IPS DF 19.7 (cell line): ENCODE measurements at places on chromosomes 3 and 15.

DNA sequence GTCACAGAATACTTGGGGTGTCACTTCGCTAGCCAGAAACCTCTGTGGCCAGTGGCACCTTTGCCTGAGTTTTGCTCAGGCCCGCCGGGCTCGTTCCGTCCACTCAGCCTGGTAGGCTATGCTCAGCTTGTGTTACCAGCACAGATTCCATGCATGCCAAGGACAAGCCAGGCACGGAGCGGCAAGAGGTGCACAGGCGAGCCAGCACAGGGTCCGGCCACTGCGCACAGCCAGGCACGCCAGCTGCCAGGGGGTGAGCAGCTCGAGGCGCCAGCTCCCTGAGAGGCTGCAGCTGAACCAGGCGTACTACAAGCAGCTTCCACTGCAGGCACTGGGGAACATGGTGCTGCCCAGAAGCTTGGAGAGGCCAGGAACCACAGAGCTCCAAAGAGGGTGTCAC, 14.7 kb downstream of the PCYT1A start:
- DNase-seq, result no peak

- DNase-seq, result no peak
Measured at GRCh38 chr3:170331143-170331542, 26.4 kb upstream of the SKIL start.

- no peak for DNase-seq
Measured at GRCh38 chr3:39165518-39165917, 12.1 kb upstream of the CSRNP1 start.

- DNase-seq, result no peak
Measured at GRCh38 chr15:84981711-84982300, at the start of gene PDE8A. PDE8A (plus strand) TSS chr15:84981856; CDS start chr15:84982163, 307 bp downstream.

DNA sequence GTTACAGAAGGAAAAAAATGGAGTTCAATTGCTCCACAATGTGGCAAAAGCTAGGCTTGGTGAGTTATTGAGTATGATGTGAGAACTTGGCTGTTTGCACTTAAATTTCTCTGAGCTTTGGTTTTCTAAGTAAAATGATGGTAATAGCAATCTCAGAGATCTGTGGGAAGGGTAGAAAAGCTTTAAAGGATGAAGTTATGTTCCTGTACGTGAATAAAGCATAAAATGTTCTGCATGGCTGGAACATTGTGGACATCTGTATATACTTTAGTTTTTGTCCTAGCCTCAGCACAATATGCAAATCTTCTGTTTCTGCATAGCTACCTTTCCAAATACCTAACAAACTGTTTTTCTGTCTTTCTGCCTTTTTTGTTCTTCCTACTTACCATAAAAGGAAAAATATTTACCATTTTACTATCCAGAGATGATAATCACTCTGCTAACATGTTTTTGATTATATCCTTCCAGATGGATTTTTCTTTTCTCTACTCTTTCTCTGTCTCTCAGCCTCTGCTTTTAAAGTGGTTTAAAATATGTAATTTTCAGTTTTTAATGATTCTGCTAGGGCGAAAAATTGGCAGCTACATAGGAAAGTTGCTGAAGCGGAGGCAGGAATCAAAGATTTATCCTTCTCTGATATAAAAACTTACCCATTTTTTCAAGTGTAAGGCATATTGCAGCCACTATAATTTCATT, 188.1 kb downstream of the FNDC3B start:
- no peak for DNase-seq

DNA sequence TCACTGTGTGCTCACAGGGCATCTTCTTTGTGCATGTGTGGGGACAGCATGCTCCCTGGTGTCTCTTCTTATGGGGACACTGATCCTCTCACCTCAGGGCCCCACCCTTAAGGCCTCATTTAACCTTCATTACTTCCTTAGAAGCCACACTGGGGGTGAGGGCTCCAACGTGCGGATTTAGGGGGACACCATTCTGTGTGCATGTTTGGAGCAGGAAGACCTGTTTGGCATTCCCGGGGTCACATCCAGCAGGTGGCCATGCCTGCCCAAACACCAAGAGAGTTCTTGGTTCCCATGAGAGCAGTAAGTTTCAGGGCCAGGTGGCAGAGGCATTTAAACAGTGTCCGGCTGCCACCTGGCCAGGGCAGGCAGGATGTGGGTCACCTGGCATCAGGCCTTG, 24.8 kb downstream of the PRR20G start:
- no peak for DNase-seq

DNA sequence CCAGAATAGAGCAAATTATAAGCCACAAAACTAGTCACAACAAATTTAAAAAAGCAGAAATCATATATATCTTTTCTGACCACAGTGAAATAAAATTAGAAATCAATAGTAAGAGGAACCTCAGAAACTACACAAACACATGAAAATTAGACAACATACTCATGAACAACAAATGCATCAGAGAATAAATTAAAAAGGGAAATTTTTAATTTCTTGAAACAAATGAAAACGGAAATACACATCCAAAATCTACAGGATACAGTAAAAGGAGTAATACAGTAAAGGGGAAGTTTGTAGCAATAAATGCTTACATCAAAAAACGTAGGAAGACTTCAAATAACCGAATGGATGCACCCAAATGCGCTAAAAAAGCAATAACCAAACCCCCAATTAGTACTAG, 19.2 kb downstream of the NME9 start:
- no peak for DNase-seq

GRCh38 chr15:36130641-36131310, 448.6 kb upstream of the CDIN1 start:
- no peak for DNase-seq

DNA sequence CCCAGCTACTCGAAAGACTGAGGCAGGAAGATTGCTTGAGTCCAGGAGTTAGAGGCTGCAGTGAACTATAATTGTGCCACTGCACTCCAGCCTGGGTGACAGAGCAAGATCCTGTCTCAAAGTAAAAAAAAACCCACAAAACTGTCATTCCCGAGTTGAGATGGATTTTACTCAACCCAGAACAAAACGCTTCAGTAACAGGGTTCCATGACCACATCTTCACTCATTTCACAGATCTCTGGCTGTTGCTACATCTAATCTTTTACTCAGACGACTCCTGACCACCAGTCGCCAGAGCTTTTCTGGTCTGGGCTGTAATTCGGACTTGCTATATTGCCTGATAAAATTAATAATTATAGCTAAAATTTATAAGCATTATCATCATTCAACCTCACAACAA, 2.4 kb downstream of the DRD3 start:
- no peak for DNase-seq

GRCh38 chr15:40932156-40932555, 3.0 kb downstream of the DLL4 start:
- DNase-seq, result no peak

DNA sequence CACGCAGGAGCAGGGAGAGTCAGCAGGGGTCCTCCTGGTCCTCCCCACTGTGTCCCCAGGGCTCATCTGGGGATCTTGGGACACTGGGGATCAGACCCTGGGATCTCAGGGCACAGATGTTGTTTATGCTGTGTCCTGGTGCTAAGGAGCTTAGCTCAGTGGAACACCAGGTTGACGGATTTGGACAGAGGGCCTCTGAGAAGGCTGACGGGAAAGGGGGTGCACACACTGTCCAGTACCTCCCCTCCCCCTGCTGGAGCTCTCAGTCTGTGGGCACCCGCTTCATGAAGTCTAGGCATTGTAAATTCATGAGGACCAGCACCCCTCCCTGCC, 21.9 kb upstream of the SEMA3F start:
- no peak for DNase-seq

GRCh38 chr3:180321534-180321933, 280.4 kb upstream of the TTC14 start:
- no peak for DNase-seq

GRCh38 chr3:148315756-148316155, 381.9 kb upstream of the AGTR1 start:
- no peak for DNase-seq

- DNase-seq, result no peak
Measured at GRCh38 chr15:62573876-62574275, 408.8 kb upstream of the C2CD4B start.
